Progenitor cell of endocrine pancreas (in vitro differentiated cells): ENCODE measurements at places on chromosomes 16 and 17. TPM values are rescaled to one million over a fixed set of nuclear protein-coding genes. Genes with fewer than 3 reads are reported as not detected.

SALL1 gene
- 11.0 and 12.8 TPM in 2 replicates for total RNA-seq

DNA sequence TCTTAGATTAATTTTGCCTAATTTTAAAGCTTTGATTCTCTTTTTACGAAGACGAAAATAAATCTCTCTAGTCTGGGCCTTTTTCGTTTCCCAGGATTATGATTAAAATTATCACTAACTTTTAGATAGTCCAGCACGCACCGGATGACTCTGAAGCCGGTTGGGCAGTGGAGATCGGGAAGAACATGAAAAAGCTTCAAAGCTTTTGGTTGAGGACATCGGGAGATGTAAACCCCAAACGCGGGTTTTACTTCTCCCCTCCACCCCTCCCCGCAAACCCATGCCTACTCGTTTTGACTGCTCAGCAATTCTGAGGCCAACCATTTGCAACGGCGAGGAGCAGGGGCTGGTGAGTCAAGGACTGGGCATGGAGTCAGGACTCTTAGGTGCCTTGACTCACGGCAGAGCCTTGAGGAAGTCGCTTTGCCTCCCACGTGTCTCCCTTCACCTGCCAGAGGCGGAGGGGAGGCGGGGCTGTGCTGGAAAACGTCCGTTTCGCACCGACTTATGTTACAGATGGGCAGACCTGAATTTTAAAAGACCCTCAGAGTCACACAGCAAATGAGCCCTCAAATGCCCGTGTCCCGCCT is 989 bp upstream of the DUSP14 start:
- peak; percentile 28 for DNase-seq

DNA sequence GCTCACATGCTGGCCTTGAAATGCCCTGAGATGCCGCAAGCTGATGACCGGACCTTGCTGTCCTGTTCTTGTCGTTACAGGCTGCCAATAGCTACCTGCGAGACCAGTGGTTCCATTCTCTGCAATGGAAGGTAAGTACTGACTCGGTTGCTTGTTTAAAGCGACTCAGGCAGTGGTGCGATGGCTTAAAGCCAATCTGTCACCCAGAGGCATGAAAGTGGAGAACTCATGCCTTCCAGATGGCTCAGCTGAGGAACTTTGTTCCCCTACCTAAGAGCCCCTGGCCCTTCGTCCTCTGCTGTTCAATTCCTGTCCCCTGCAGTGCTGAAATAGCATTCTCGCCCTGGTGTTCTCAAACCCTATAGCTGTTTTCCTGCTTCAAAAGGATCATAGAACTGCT is 158.3 kb upstream of the PLCG2 start:
- no peak for DNase-seq

DNA sequence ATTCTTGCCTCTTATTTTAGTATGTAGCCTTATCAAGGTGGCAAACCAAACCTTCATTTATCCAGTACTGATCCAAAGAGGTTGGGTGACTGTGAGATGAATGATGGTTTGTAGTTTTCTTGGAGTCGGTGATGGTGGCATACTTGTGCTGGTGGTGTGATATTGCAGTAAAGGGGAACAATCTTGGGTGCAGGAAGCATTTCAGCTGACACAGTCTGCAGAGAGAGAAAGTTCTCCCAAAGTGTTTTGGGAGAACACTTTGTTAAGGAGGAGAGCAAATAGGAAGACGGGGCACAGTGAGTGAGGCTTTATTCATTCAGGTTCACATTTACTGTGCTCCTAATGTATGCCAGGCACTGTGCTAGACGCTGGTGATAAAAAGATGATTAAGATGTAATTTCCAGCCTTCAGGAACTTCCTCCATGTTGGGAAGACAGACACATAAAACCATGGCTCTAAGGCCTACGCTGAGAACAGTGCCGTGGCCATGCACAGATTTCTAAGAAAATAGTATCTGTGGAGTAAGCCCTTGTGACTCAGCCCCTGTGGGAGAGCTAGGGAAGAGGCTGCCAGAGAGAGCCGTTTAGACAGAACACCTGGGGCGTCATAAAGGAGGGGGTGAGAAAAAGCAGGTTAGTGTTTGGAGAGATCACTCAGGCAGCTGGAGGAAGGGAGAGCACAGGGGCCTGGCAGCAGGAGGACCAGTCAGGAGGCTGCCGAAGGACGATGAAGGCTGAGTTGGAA is 13.8 kb downstream of the HEATR3 start:
- DNase-seq = no peak

- no peak for DNase-seq
These were observed 5.6 kb downstream of the CUEDC1 start for GRCh38 chr17:57949649-57950048.

DNA sequence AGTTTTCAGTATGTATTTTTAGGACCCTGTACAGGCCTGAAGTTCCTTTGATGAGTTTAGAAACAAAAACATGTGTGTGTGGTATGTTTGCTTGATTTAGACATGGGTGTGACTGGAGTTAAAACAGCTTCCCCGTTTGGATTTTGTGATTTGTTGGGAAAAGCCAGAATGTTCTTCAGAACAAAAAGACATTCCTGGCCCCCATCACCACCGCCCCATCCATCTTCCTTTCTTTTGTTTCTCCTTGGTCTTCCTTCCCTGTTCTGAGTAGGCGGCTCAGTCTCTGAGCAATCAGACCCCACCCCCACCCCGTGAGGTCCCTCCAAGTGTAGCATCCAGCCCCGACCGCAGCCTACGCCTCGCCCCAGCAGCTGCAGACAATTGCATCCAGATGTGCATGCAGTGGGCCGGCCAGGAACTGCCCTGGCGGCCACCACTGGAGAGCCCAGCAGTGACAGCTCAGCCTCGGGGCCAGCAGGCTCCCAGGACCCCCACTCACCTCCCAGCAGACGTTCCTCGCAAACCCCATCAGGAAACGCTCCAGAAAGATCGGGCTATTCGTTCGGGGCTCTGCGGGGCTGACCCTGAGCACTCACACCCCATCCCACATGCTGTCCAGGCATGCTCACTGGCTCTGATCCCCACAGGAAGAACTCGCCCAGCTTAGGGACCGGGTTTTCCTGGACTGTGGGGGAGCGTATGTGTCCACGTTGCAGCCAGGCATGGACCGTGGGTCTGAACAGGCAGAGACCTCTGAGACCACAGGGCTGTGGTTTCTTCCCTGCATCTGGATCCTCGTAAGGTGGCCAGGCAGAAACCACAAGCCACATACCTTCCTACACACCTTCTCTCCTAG is 99.8 kb upstream of the CDH5 start:
- DNase-seq = no peak

GRCh38 chr17:27906226-27906580 is 13.0 kb upstream of the LYRM9 start:
- DNase-seq = no peak
